Right lung (tissue), 10 donors: ENCODE measurements at places on chromosomes 2 and 18. TPM values are rescaled to one million over a fixed set of nuclear protein-coding genes. Genes with fewer than 3 reads are reported as not detected.

GRCh38 chr2:235669983-235670962 lies 176.4 kb downstream of the AGAP1 start:
- DNase-seq, result peak; percentile 55

GRCh38 chr2:172484706-172485105 lies 57.3 kb downstream of the ITGA6 start:
- no peak for DNase-seq

- no peak for DNase-seq
These were observed 107.2 kb upstream of the CAPN13 start for GRCh38 chr2:30914456-30914855.

- no peak for DNase-seq
These were observed 8.3 kb downstream of the ARHGAP28 start for GRCh38 chr18:6737833-6738232.

Gene CTAGE1
- polyA plus RNA-seq, result 0.04 TPM

Gene SH3BP4
- polyA plus RNA-seq, result 27.9 TPM

Gene FBXO36
- 5.9 TPM for polyA plus RNA-seq

- no peak for DNase-seq
These were observed 30.9 kb downstream of the FAP start for GRCh38 chr2:162212366-162212765.

DNA sequence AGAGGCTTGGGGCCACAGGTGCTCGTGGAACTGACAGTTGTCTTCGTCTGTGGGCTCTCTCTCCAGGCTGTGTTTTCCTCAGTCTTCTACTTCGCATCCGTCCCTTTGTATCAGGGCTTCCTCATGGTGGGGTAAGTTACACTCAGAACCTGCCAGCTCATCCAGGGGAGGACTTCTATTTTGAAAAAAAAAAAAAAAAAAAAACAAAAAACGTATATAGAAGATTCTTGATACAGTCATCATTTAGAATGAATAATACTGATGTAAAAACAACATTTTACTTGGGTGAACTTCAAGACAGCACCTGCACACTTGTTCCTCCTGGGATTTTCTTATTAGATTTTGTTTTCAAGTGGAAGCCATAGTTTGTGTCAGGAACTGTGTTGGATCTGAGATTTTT lies 47.7 kb upstream of the NFATC1 start:
- DNase-seq, result no peak

GRCh38 chr2:1482981-1483380 lies 69.7 kb downstream of the TPO start:
- DNase-seq, result no peak

Gene SERPINB11
- polyA plus RNA-seq, result not detected

GRCh38 chr18:57635003-57635822 lies 13.6 kb upstream of the NARS1 start:
- no peak for DNase-seq

DNA sequence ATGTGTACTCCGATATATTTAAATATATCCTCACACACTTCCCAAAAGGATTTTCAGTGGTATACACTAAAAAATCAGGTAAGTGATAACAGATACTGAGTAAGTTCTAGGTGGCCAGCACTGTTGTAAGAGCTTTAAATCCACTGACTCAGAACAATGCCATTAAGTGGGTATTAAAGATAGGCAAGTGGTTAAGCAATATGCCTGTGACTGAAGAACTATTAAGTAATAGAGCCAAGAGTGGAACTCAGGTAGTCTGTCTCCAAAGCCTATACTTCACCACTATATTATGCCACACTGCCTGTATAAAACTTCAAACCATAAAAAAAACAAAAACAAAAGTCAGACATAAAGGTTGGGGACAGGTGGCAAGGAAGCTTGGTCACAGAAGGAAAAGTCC lies 37.2 kb downstream of the THUMPD2 start:
- no peak for DNase-seq

Gene PRKAG3
- not detected for polyA plus RNA-seq

- DNase-seq, result no peak
These were observed 1.2 kb upstream of the ST6GAL2 start for GRCh38 chr2:106886916-106887758.

DNA sequence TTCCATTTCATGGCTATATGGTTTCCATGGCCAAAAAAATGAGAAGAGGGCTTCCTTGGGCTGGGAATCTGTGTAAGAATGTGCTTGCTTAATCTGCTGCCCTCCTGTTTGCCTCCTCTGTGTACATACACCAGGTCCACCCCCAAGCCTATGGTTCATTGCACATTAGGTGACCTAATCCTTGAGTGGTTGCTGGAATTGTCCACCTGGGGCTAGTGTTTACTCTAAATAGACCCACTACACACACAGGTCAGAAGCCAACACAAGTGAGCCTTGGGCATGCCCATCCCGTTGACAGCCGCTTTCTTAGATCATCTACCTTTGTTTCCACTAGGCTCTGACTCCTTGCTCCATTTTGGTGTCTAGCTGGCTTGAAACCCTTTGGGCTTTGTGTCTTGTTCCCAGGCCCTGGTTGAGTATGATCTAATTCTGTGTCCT lies 59.2 kb upstream of the ATL2 start:
- DNase-seq, result no peak
